Activated CD4-positive, CD25-positive, alpha-beta regulatory T cell treated with anti-CD3 and anti-CD28 coated beads, Interleukin-2, amount 50 U/mL, for 16 hours (primary cell): ENCODE measurements at places on chromosomes 5 and 9.

- no peak for DNase-seq
These were observed 273.2 kb downstream of the SYK start for GRCh38 chr9:91074866-91075265.

DNA sequence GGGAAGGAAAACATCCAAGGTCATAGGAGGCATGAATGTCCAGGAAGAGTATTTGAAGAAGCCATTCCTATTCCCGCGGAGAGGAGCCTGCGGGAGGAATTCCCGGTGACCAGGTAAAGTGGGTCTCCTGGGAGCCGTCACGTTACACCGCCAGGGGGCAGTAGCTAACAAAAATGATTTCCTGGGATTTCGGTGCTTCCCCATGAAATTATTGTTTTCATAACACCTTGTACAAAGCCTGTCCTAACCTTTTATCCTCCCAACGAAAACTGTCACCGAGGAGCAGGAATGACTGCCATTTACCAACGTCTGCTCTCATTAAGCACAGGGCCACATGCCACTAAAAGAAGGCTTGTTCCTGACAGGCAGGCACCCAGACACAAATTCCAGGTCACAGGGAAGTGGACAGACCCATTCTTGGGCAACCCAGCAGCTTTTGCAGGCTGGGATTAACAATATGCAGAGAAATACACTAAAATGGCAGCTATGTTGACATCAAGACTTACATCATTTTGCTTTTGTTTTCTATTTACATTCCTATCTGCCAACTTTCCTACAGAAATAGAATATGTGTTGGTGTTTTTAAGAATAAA, 41.2 kb upstream of the CTSL start:
- DNase-seq, result no peak

- no peak for DNase-seq
These were observed 10.8 kb downstream of the TCF7 start for GRCh38 chr5:134125039-134126015.

DNA sequence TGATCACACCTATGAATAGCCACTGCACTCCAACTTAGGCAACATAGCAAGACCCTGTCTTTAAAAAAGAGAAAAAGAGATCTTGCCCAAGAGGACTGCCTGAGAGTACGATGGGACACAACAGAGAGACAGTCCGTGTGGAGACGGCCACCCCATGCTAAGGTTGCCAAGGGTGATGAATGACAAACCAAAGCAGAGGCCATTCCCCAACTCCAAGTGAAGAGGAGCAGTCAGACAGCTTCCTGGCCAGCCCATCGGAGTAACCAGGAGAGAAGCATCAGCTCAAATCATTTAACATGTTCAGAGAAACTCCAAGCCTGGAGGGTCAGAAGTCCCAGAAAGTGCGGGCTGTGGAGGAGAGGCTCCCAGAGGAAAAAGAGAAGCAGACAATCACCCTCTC, 63.9 kb upstream of the SUB1 start:
- no peak for DNase-seq

GRCh38 chr5:110441035-110441434, 285.4 kb downstream of the TMEM232 start:
- DNase-seq, result no peak

GRCh38 chr5:64949331-64949730, 180.6 kb downstream of the CWC27 start:
- no peak for DNase-seq
